ENCODE measurements at places on chromosomes 16 and 17.

DNA sequence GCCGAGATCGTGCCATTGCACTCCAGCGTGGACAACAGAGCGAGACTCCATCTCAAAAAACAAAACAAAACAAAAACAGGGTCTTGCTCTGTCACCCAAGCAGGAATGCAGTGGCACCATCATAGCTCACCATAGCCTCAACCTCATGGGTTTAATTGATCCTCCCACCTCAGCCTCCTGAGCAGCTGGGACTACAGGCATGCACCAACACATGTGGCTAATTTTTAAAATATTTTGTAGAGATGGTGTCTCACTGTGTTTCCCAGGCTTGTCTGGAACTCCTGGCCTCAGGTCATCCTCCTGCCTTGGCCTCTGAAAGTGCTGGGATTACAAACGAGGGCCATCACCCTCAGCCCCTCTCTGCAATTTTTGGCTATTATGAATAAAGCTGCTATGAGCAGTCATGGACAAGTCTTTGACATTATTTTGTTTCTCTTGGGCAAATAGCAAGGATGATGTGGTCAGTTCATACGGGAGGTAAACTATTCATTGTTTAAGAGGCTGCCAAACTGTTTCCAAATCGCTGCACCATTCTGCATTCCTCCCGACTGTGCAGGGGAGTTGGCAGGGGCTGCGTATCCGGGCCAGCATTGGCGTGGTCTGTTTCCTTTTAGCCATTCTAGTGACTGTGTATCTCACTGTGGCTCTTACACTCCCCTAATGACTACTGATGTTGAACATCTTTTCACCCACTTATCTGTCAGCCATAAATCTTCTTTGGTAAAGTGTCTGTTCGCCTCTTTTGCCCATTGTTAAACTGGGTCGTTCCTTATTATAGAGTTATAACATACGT lies 21.1 kb downstream of the EIF4A3 start:
- no peak for DNase-seq

DNA sequence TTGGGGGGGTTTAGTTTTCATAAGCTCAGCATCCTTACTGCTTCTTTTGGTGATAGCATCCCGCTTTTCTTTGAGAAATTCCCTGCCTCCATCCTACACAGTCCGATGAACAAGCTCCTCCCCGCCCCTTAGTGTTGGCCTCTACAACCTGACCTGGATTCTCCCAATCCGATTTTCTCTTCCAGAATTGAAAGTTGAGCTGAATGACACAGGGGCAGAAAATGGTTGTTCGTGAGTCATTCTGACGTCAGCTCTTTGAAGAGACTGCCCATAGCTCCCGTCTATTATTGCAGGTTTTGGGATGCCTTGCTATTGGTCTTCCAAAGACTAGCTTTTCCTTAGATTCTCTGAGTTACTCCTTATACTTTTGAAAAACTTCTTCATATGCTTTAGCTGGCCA lies 279.7 kb downstream of the SLC39A11 start:
- DNase-seq = no peak

- DNase-seq = no peak
These were observed 612 bp downstream of the PSMD12 start for GRCh38 chr17:67365738-67366192.

DNA sequence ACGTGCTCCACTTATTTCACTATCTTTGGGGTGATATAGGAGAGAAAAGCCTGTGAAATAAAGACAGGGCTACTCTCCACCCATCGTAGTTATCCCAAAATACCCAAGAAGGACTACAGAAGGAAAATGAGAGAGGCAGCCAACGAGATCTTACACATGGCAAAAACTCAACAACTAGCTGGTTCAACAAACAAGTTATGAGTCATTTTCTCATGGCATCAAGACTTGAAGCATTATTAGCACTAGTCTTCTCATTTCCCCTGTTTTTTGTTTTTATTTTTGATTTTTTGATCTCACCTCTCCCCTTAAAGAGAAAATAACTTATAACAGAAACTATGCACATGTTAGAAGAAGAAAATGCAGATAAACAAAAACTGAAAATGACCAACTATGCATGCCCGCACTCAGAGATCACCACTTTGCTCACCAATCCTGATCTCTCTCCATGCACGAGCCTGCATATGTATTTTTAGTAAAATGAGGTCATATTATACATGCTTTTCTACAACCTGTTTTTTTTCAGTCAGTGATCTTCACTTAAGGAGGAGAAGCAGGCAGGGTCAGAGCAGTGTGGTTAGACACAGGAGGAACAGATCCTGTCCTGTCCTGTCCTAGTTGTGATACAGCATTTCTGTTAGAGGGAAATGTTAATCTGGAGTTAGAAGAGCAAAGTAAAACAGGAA lies 22.8 kb downstream of the FAM117A start:
- no peak for DNase-seq

GRCh38 chr16:89709716-89710432 lies 8.4 kb upstream of the SPATA2L start:
- DNase-seq = no peak

DNA sequence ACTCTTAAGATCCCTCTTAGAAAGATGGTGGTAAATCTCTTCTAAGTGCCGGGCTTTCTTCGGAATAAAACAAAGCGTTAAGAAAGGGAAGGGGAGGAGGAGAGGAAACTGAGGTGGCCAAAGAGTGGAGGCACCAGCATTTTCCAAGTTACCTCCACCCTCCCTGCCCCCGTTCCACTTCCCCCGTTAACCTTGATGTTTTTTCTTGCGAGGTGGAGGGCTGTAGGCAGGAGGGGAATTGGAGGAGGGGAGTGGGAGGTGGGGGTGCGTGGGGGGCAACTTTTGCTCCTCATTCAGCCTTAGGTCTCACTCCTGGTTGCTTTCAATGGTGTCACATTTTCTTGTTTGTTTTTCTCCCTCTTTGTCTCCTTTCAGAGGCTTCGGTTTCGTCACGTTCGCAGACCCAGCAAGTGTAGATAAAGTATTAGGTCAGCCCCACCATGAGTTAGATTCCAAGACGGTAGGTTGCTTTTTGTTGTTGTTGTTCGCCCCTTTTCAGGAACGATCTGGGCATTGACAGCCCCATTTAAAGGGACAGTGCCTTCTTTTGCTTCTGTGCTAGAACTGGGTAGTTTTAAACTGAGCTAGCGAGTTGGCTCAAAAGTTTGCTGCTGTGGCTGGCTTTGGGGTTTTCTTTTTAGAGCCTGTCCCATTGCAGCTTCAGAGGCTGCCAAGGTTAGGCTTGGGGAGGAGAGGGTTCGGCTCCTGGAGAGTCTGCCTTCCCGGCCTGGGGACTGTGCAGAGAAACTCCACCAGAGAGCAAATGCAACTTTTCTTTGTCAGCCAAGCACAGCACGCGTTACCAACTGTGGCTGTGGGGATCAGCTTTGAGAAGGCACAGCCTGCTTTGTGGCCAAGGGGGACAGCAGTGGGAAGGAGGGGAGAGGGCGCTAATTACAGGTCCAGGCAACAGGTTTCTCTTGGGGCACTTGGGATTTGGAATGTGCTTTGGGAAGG lies 1.9 kb downstream of the MSI2 start:
- DNase-seq = no peak

- no peak for DNase-seq
These were observed 127.2 kb downstream of the AXIN2 start for GRCh38 chr17:65434251-65434650.

DNA sequence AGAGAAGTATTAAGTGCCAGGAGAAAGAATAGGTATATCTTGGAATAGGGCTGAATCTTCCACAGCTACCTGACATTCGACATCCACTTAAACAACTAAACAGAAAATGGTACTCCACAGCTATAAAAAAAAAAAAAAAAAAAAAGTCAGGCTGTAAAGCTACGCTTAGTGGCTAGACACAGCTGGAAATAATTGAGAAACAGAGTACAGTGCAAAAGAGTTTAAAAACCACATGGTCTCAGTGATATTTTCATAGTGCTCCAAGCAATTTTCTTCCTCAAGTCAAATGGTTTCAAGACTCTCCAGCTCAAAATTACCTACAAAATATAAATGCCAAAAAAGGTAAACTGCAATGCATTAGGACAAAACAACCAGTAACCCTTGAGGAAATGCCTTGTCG lies 607.1 kb downstream of the KCNJ2 start:
- DNase-seq = no peak

- DNase-seq = no peak
These were observed 24.3 kb upstream of the MYLK3 start for GRCh38 chr16:46772463-46772862.

- no peak for DNase-seq
These were observed 33.9 kb downstream of the CYTH1 start for GRCh38 chr17:78748048-78748729.

GRCh38 chr17:42672038-42672437 lies 4.8 kb downstream of the PLEKHH3 start:
- no peak for DNase-seq

DNA sequence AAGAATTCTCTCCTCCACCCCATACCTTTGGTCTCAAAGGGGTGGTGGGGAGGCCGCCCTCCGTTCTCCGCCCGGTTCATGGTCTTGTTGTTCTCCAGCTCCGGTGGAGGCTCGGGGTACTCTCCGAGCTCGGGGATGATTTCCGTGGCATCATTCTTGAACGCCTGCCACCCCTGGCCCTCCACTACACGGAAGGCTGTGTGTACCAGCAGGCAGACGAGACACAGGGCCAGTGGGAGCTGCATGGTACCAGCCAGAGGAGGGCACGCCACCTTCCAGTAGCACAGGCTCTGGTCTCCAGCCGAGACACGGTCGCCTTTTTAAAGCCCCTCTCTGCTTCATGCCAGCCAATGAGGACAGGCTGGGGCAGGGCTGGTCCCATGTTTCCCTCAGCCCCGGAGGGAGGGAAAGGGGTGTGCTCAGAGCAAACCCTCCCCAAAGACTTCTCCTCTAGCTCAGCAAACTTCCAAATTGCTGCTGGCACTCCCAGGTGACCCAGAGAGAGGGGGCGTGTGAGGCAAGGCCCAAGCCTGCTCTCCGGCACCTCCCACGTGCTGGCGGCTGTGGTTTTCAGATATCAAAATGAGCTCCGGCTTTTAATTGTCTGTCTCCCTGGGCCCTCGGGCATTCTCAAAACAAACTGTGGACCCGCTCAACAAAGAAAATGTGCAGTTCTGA lies at the start of gene SOST:
Gene SOST, minus strand, starts transcription at position 295 of the 678 bp plus-strand sequence. Its CDS starts 50 bp downstream, at position 245.
- no peak for DNase-seq

GRCh38 chr17:68868708-68869107 lies 86.5 kb downstream of the ABCA8 start:
- no peak for DNase-seq

GRCh38 chr16:10897134-10897533 lies 20.1 kb downstream of the CIITA start:
- DNase-seq = no peak

GRCh38 chr17:63927464-63928171 lies 4.5 kb downstream of the CD79B start:
- DNase-seq = no peak

GRCh38 chr16:25018972-25019617 lies 3.9 kb upstream of the ARHGAP17 start:
- DNase-seq = no peak

- DNase-seq = no peak
These were observed 1.5 kb downstream of the ZNF747 start for GRCh38 chr16:30533146-30533522.

DNA sequence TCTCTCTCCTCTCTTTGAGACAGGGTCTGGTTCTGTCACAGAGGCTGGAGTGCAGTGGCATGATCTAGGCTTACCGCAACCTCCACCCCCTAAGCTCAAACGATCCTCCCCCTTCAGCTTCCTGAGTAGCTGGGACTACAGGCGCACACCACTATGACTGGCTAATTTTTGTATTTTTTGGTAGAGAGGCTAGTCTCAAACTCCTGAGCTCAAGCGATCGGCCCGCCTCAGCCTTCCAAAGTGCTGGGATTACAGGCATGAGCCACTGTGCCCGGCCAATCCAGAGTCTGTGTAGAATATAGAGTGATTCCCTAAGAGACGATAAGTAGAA lies 65.8 kb upstream of the RPH3AL start:
- DNase-seq = no peak

DNA sequence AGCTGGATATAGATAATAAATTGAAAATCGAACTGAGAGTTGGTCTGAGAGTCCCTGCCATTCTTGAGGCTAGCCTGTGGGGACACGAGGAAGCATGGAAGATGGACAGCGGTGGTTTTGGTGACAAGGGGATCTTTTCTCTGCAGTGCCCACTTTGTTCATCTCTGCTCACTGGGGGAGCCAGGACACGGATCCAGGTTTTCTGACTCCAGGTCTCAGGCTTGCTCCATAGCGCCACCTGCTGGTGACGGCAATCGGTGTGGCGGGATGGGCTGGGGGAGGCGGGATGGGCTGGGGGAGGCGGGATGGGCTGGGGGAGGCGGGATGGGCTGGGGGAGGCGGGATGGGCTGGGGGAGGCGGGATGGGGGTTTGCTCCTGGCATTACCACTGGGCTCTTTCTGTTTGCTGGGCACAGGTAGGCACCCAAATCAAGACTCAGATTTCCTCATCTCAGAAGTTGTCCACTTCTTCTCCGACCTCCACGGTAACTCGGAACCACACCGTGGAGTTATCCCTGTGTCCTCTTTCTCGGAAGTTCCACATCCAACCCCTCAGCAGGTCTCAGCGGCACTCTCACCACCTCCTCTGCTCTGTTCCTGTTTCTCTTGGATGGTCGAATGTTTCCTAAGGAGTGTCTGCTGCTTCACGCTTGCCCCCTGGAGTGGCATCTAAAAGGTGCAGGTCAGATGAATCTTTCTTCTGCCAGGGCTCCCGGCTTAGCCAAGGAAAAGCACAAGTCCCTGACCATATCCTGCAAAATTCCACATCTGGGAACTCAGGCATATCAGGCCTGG lies 142.4 kb downstream of the CYLD start:
- DNase-seq = no peak

GRCh38 chr17:43418441-43419374 lies 19.9 kb downstream of the ARL4D start:
- DNase-seq = no peak

DNA sequence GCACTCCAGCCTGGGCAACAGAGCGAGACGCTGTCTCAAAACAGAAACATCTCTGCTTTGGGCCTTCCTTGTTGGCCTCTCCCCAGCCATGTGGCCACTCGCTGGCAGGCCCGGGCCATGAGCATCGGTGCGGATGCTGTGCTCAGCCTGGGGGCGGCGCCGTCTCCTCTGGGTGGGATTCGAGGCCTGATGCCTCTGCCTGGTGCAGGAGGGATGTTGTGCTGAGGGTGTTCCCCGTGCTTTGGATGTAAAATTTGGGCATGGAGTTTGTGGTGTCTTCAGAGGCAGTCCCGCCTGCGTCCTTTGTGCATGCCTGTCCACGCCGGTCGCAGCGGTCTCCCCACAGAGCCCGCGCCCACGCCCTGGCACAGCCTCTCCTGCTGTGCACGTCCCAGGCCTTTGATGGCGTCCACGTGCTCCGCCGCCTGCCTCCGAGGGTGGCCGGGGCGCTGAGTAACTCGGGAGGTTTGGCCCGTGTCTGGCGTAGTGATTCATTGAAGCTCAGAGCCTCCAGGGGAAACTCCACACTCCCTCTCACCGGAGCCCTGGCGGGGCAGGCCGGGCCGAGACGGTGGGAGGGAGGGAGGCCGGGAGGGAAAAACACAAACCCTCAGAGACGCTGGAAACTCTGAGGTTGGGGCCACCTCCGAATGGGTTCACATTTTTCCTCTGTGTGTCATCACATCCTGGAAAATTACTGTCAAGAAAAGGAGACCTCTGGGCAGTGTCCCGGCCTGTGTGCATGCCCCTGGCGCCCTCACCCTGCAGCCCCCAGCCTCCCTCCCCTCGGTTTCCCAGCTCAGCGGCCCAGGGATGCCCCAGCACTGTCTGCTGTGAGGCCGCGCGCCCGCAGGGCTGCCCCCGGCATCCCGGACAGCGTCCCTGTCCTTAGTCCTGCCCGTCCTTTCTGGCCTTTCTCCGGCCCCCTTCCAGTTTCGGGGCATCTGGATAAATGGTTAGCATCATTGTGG lies 19.0 kb downstream of the CENPX start:
- no peak for DNase-seq

Data from activated T-helper 1 cell treated with Interleukin-2 at 50 U/mL for 16 hours (primary cell).